Breast epithelium (tissue), 4 donors: ENCODE measurements at places on chromosomes 3 and 15. TPM values are rescaled to one million over a fixed set of nuclear protein-coding genes. Genes with fewer than 3 reads are reported as not detected.

The CHAC1 gene
- 11.9 TPM for total RNA-seq

The SNAPC5 gene
- 26.9 TPM for total RNA-seq

The EPB42 gene
- not detected for total RNA-seq

GRCh38 chr15:49953421-49953820 lies 165.6 kb downstream of the ATP8B4 start:
- DNase-seq = no peak

DNA sequence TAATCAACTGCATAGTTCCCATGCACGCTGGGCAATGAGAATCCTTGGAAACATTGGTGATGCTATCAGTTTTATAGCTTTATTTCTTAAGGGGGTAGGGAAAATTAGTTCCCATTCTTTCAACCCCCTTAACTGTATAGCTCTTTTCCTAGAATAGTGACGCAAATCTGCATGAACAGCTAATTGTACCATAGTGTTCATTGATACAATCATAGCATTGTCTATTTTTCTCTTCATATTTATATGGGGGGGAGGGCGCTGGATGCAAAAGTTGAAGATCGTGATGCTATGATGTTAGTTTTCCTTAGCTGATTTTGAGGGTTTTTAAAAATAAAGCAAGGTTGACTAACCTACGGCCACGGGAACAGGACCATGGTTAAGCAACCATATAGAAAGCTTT lies 32.4 kb upstream of the SAMMSON start:
- no peak for DNase-seq
